ENCODE measurements at places on chromosomes 16 and 17.

DNA sequence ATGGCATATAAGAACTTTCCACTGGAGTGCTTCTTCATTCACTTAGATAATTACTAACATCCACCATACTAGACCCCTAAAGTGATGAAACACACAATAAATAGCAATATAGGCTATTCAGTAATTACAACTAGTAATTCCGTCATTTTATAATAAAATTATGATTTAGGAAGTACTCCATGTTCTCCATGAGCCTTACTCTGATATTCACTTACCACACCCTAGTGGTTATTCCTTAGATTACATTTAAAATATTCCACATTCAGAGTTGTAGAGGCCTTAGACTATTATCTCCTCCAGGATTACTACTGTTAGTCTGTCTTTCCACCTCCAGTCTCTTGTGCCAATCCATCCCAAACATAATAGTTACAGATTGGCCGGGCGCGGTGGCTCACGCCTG lies 62.4 kb downstream of the STH start:
- no peak for DNase-seq

- no peak for DNase-seq
These were observed 78.8 kb downstream of the CES1 start for GRCh38 chr16:55754056-55754455.

GRCh38 chr17:34499576-34499975 lies 79.8 kb upstream of the TMEM132E start:
- peak; percentile 37 for DNase-seq

DNA sequence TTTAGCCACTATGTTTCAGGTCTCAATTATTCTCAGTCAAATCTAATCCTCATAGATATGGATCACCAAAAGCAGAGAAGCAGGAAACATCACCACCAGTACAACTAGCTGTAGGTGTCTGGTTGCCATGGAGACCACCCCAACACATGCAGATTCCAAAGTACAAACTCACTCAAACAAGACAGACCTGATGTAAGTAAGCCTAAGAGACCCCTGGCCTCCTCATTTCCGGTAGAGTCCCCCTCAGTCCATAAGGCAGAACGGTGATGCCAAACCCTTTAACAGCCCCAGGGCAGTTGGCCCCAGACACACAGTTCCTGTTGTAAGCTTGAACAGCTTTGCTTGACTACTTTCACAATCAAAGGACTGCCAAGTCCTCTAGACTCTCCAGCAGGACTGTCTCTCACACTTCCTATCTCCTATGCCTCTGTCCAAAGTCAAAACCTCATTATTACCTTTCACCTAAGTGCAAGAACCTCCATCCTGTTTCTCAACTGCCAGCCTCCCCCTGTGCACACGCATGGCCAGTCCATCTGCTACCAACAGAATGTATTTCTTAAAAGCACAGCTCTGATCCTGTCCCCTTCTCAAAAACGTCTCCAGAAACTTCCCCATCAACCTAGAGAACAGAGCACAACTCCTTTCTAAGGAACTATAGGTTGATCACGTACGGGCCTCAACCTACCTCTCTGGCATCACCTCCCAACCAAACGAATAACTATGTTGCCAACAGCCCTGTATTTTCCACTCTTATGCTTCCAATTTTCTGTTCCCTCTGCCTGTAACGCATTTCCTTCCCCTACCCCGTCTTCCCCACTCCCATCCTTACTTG lies 23.9 kb downstream of the SLC39A11 start:
- peak; percentile 88 for DNase-seq

DNA sequence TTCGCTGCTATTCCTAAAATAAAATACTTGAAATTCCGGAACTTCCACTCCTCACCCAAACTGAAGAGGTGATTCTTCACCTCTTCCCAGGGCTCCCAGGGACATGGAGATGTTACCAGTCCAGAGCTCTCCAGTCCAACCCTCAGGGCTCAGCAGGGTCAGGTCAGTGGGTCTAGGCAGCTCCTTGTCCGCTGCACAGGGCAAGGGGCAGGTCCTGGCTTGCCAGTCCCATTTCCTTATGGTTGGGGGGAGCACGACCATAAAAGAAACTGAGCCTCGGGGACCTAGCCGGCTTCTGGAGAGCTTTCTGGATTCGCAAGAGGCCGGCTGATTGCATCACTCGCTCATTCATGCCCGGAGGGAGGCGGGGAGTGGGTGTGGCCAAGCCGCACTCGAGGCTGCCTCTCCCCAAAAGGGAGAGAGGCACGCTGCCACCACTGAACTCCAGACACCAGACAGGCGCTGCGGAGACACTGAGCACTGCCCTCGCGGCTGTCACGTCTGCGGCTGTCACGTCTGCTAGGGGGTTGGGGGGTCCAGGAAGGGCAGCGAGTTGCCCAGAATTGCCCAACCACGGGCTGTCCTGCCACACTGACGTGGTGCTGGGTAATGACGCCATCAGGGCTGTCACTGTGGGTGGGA lies 15.8 kb downstream of the SLC7A5 start:
- peak; percentile 87 for DNase-seq

GRCh38 chr17:55062921-55063320 lies 94.4 kb downstream of the STXBP4 start:
- peak; percentile 83 for DNase-seq

DNA sequence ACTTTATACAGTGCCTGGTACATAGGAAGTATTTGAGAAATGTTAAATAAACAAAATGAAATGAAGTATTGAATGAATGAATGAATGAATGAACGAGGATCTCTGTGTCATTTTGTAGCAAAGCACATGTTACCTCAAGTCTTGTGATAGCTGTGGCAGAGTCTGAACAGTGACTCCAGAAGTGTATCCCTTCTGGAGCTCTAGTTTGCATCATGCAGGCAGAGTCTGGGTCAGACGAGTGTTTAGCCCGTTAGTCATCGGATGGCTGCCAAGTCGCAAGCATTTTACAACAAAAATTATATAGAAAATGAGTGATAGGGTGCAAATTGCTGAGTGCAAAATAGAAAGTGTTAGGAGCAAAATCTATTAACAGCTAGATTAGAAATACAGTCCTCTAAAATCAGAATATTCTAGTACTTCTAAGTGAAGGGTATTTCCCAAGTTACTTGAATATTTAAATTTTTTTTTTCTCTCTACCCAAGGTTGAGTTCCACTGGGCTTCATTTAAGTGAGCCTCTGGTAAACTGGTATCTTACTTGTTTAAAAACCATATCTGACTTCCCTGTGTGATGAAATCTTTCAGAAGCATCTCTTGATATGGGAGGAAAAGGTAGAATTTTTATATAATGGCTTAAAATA lies 113.3 kb downstream of the FTO start:
- DNase-seq: peak; percentile 81

- DNase-seq: no peak
These were observed 1.8 kb downstream of the MAP3K14 start for GRCh38 chr17:45314741-45315647.

GRCh38 chr16:4089811-4090301 lies 26.4 kb downstream of the ADCY9 start:
- no peak for DNase-seq

DNA sequence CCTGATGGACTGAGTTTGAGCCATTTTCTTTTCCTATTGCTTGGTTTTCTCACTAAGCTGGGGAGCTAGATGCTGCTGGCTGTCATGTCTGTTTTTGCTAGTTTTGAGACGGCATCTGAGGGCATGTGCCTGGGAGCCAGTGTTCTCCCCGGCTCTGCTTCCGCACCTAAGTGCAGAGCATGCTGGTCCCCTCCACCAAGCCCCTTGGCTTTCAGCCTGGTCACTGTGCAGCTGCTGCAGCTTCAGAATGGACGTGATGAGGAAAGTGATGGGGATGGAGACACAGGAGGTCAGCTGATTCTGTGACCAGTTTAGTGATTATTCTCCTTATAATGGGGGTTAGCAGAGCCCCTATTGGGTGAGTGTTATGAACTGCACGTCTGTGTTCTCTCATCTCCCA lies 28.5 kb downstream of the DNAH17 start:
- DNase-seq: no peak

GRCh38 chr17:80631142-80632045 lies 86.8 kb downstream of the RPTOR start:
- DNase-seq: no peak

DNA sequence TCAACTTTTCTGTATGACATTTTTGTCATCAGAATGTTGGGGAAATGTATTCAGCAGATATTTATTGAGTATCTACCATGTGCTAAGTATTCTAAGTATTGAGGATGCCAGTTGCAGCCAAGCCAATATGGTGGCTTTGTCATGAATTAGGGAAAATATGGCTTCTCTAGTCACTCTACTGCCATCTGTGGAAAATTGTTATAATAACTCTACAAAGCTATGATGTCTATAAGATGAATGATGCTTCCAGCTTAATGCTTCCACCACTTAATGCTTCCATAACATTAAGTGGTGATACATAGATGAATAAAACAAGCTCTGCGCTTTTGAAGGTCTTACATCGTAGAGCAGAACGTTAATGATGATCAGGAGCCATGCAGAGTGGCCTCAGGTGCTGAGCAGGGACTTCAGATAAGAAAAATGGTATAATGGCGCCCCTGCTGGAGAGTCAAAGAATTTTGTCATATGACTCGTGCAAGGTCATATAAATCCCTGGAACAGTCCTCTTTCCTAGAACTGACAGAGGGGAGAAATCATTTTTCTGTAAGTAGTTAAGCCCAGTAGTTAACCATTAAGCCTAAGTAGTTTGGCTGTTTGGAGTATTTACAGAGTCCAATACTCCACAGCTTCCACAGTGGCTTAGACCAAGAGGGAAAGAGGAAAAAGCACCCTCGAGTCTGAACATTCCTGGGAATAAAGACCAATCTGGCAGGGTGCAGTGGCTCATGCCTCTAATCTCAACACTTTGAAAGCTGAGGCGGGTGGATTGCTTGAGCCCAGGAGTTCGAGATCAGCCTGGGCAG lies 2.7 kb upstream of the TMIGD1 start:
- DNase-seq: peak; percentile 85

DNA sequence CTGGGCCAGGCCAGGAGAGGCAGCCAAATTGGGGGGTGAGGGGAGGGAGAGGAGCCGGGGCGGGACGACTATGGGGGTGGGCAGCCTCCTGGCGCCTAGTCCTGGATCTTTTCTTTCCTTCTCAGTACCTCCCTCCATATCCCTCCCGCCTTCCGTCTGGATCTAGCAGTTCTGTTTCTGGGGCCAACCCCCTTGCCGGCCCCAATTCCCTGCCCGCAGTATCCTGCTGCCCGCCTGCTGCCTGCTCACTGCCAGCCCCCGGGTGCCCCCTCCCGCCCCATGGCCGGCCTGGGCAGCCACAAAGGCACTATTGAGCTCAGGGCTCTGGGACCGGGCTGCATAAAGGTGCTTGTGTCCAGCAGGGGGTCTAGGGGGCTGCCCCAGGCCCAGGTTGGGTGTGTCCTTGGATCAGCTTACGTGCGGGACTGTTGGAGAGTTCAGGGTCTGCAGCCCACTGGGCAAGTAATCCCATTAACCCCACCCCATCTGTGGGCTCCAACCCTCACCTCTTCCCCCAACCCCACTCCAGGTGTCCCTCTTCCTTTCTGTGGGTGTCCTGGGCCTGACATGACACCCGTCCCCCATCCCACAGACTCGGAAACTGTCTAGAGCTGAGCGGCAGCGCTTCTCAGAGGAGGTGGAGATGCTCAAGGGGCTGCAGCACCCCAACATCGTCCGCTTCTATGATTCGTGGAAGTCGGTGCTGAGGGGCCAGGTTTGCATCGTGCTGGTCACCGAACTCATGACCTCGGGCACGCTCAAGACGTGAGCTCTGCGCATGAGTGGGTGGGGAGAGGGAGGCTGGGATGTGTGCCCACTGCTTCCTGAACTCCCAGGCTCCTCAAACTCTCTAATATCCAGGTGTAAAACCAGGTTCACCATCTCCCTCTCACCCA lies 2.0 kb downstream of the WNK4 start:
- DNase-seq: no peak

GRCh38 chr17:39099663-39100286 lies 51.7 kb downstream of the PLXDC1 start:
- DNase-seq: no peak

DNA sequence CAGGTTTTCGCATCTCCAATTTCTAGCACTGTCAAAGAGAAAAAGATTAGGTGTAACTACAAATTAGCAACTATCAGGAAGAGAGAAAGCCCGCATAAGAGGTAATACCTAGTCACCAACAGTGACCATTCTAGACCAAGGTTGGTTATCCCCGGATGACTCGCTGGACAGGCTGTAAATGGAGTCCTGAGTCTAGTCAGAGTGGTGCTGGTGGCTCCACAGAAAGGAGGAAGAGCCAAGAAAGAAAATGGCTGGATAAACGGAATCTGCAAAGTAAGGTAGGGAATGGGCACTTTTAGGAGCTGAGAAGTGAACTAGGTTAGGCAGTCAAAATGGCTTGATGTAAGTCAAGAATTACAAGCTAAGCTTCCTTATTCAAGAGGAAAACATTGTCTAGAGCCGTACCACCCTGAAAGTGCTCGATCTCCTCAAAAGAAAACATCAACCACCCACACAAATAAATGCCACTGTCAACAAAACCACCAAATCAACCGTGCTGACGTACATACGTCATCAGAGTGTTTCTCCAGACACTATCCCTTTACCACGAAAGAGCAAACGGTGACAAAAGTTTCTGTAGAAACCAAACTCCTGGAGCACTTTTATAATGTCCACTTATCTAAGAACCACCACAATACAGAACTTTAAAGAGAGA lies 2.2 kb downstream of the GSPT1 start:
- DNase-seq: peak; percentile 74

DNA sequence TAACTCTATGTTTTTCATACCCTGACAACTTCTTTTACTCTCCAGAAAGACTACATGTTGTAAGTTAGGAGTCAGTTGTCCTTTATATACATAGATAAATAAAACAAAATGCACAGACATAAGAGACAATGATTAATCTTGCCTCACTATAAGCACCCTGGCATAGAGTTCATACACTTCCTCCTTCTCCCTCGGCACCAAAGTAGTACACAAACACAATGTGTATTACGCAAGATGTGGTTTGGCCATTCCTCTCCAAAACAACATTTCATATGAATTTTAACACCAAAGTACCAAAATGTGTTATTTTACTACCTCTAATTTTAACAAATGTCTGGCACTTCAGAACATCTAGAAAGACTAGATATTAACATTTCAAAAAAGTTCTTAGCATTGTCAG lies 17.2 kb upstream of the SLFN11 start:
- DNase-seq: no peak

Data from kidney tubule cell (primary cell).